NCI-H345 (cell line): ENCODE measurements at places on chromosomes 7 and 10.

DNA sequence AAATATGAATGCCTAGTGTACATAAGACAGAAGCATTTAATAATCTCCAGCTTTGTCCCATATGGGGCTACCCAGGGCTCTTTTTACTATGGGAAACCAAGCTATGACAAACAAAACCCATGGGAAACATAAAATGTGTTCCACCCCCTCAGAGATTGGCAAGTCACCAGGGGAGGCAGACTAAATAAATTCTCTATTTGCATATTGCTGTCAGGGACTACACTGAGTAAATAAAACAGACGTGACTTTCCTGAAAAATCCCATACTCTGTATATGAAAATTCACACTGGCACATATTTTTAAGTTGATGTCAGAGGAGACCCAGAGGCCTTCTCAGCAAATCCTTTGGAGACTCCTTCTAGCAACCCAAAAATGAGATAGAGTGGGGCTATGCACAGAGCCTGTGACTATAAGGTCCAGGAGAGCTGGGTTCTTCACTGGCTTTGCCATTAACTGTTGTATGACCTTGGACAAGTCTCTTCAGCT lies 44.0 kb upstream of the HPSE2 start:
- peak; percentile 53 for DNase-seq

DNA sequence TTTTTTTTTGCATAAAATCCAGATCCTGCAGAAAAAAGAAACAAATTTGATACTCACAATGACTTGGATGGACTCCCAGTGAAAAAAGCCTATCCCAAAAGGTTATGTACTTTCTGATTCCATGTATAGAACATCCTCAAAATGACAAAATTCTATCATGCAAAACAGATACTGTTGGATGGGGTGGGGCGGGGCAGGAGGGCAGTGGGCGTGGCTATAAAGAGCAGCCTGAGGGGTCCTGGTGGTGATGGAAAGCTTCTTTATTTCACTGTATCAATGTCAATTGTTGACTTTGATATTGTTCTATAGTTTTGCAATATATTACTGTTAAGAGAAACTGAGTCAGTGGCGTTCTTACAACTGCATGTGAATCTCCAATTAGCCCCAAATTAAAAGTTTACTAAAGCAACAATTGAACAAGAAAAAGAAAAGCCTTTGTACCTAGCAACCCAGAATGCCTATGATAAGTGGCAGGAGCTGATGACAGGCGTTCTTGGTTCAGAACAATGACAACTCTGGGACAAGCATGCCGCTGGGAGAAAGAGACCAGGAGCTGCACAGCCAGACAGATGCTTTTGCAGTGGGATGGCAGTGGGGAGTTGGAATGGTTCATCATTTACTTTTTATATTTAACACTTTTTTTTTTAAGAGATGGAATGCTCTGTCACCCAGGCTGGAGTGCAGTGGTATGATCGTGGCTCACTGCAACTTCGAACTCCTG lies 101.9 kb downstream of the LHPP start:
- DNase-seq: no peak

GRCh38 chr10:70130878-70131559 lies 1.6 kb downstream of the AIFM2 start:
- no peak for DNase-seq

GRCh38 chr7:23234569-23235296 lies 11.8 kb upstream of the GPNMB start:
- no peak for DNase-seq
